ENCODE measurements at places on chromosomes 3 and 15.

- no peak for DNase-seq
These were observed 245.5 kb upstream of the MDFIC2 start for GRCh38 chr3:70557976-70558375.

DNA sequence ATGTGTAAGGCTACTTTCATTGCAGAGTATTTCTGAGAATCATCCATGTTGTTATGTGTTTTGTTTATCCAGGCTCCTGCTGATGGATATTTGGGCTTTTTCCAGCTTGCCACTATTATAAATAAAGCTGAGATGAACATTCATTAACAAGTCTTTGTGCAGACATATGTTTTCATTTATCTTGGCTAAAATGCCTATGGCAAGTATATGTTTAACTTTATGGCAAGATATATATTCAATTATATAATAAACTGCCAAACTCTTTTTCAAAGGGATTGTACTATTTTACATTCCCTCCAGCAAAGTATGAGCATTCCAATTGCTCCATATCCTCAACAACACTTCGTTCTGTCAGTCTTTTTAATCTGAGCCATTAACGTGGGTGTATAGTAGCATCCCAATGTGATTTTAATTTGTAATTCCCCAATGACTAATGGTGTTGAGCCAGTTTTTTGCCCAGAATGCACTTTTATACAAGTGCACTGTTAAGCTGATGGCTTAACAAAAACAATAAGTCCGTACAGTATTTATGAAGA, 452.4 kb downstream of the SHQ1 start:
- no peak for DNase-seq

DNA sequence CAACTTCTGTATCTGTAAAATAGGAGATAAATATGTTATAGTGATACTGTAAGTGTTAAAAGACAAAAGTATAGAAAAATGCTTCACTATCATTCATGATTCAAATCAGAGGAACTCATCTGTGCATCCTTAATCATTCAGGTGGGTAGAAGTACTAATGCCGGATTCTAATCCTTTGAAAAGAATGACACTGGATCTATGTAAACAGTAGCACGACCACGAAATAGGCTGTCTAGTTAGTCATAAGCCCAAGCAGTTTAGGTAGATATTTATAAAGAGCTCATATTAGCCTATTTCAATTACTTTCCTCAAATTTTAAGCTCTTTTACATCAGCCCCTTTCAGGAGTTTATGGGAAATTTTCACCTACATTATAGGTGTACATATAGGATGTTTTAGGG, 437.9 kb downstream of the SOX2 start:
- no peak for DNase-seq

- no peak for DNase-seq
These were observed 122.6 kb downstream of the CADM2 start for GRCh38 chr3:85081191-85081906.

DNA sequence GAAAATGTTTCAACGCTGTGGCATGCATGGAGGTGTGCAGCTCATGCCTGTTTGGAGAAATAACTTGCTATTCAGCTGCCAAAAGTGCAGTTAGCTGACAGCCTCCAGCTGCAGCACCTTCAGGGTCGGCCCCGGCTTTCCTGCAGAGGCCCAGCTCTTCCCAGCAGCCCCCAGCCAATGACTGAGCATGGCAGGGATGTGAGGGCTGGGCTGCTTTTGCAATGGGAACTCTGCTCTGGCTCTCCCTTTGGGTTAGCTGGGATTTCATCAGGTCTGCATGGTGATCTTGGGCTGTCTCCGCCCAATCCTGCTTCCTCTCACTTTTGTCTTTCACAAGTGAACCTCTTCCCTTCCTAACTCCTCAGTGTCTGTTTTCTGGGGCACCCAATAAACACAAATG, 396.6 kb downstream of the EPHB1 start:
- DNase-seq = no peak

DNA sequence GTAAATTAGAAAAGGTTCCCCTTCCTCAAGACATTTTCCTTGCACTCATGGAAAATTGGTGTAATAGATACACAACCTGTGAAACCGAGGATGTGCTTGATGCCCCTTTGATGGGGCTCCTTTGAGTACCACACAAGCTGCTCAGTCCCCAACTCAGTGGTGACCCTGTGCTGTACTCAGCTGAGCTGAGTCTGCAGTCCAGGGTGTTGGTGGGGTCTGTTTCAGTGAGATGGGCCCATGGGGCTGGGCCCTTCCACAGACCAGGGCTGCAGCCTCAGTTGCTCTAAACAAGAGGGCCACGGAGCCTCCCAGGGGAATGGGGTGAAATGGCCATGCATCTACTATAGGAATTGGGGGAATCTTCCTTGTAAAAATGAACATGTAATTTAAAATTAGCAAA, 39.3 kb downstream of the KY start:
- DNase-seq = no peak

DNA sequence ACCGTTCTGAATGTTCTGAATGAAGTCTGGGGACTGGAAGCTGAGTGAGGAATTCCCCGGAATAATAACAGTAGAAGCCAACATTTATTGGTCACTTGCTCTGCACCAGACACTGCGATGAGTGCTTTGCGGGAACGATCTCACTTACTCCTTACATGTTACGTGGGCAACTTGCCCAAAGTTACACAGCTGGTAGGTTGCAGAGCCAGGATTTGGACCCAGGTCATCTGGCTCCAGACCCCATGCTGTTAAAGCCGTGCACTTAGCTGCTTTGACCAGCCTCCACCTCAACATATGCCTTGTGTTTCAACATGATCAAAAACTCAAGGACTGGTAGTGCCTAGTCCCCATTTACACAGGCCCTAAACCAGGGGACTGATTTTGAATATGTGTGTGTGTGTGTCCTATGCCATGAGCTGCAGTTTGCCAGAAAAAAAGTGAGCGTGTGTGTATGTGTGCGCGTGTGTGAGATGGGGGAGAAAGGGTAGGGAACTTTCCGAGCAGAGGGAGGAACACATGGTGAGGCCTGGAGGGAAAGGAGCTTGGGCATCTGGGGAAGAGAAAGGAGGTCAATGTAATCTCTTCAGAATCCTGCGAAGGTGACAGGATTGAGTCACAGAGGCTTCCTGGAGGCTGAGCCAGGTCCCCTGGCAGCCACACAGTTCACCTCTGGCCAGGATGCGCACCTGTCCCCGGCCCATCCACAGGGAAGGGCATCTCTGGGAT, 28.9 kb downstream of the LINGO1 start:
- DNase-seq = no peak

- peak; percentile 81 for DNase-seq
These were observed 73.0 kb downstream of the SUMF1 start for GRCh38 chr3:4394048-4394447.
